ENCODE measurements at places on chromosomes 5 and 9. TPM values are rescaled to one million over a fixed set of nuclear protein-coding genes. Genes with fewer than 3 reads are reported as not detected.

SLC4A9 gene
- not detected for total RNA-seq

ZNG1F gene
- total RNA-seq, result 11.2 TPM

SPATA31D4 gene
- total RNA-seq, result not detected

SPINK7 gene
- total RNA-seq, result not detected

PCDHGA8 gene
- total RNA-seq, result 2.3 TPM

GRM6 gene
- total RNA-seq, result not detected

DNA sequence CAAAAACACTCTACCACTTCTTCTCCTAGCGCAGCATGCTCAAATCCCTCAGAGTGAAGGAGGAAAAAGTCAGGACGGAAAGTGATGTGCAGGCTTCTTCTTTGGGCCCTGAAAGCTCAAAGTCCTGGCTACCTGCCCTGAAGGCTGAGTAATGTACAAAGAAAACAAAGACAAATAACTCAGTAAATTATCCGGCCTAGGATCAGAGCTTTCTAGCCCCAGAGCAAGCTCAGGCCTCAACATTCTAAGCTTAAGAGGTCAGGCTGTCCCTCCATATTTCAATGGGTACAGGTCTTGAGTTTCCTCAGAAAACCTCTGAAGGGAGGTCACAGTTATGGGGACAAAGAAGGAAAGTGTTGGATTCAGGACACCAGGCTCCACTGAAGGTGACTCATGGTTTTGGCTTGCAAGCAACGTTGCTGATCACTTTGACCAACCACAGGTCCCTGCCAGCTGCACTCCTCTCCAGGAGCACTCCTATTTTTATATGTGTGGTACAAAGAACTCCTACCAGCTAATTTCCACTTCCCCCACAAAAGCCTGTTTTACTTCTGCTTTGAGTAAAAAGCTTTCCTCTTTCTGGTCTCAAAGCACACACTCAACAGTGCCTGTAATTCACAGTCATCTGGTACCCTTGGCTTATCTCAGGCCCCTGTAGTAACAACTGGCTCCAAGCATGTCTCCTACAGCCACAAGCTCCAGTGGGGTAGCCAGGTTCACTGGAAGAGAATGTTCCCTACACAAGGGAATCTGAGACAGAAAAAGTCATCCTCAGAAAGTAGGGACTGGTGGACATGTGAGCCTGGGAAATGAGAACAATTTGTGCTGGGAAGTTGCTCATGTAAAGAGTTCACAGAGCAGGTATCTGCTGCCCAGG, 115.7 kb downstream of the UGCG start:
- no peaks in the 10 kb centered on the region for H3K36me3 ChIP-seq
- H3K4me1 ChIP-seq, result peaks cover 10% of the 10 kb centered on the region
- peak overlapping the region; percentile 66 for H3K27ac ChIP-seq
- DNase-seq, result no peak
- H3K4me3 ChIP-seq, result no peak overlapping the region

- H3K36me3 ChIP-seq, result no peaks in the 10 kb centered on the region
- H3K27me3 ChIP-seq, result peaks cover 96% of the 10 kb centered on the region
- no peak overlapping the region for H3K4me3 ChIP-seq
- H3K4me1 ChIP-seq, result peaks cover 16% of the 10 kb centered on the region
- H3K27ac ChIP-seq, result no peak overlapping the region
Measured at GRCh38 chr9:126684965-126685465, 71.3 kb downstream of the LMX1B start.

DNA sequence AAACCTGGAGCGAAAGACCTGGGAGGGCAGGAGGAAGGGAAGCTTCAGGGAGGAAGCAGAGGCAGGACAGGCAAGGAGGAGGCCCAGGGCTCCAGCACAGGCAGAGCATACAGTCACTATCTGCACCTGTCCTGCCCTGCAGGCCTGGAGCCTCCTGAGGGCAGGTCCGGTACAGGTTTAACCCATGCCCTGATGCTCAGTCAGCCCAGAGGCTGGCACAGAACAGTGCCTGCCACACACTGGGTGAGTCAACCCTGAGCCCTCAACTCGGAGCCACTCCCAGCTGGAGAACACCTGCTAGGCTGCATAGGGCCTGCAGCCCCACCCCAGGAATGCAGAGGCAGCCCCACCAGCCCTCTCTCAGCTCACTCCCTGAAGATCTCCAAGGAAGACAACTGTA, 161.5 kb upstream of the PHYKPL start:
- H3K27ac ChIP-seq, result no peak overlapping the region
- H3K4me3 ChIP-seq, result no peak overlapping the region
- H3K36me3 ChIP-seq, result no peaks in the 10 kb centered on the region
- H3K4me1 ChIP-seq, result peaks cover 14% of the 10 kb centered on the region

DNA sequence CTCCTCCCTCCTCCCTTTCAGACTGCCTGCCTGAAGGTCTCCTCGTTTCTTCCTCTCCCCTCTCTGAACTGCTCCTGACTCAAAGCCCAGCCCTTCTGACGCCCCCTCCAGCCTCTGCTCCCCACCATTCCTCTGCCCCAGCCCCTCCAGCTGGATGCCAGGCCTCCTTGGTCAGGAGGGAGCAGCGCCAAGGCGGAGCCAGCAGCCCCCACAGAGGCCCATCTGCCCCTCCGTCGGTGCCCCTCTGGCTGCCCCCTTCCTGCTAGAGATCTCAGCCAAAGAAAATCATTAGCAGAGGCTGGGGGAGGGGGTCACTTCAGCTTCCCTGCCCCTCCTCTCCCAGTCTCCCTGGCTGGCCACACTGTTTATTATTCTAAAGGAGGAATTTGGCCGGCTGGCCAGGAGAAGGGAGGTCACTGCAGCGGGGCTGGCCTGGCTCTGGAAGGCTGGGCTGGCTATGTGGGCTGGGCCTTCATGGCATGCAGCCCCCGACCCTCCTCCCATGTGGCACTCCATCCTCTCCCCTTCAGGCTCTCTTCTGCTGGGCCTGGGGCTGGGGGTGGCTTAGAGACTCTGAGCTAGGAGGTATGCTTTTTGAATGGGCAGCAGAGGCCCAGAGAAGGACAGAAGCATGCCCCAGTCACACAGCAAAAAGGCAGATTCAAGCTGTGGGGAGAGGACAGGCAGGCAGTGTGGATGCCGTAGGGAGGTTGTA, 16.9 kb downstream of the PDGFRB start:
- no peaks in the 10 kb centered on the region for H3K4me1 ChIP-seq
- H3K27ac ChIP-seq, result peak overlapping the region; percentile 83
- no peaks in the 10 kb centered on the region for H3K27me3 ChIP-seq
- no peak overlapping the region for H3K4me3 ChIP-seq
- DNase-seq, result no peak

- H3K4me1 ChIP-seq, result no peaks in the 10 kb centered on the region
- no peaks in the 10 kb centered on the region for H3K27me3 ChIP-seq
- no peak overlapping the region for H3K27ac ChIP-seq
Measured at GRCh38 chr9:103514767-103515166, 519.6 kb downstream of the CYLC2 start.

DNA sequence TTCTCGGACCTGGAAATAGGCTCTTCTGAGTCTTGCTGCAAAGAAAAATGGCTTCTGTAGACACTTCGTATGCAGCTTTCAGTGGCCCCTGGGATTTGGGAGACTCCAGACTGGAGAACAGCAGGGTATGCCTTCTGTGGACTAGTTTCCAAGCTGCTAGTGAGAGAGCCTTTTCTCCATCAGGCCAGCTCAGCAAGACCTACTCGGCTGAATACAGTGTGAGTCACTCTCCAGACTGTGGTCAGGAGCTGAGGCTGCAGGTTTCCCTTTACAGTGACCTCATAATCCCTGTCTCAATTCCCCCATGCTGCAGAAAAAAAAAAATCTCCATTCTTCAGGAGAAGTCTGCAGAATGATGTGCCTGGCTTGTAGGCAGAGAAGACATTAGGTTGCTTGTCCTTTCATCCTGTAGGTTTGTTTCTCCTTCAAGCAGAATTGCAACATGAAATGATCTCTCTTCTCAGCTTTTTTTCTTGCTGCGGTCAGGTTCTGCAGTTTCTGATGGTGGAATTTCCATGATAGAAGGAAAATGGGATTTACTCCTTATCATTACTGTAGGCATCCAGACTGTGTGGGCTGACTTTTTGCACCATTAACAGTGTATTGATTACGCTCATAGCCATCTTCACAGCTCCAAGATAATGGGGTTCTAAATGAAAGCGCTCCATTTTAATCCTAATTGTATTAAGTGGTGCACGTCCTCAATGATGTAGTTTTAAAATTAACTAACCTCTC, 78.3 kb upstream of the TNFSF8 start:
- no peaks in the 10 kb centered on the region for H3K4me1 ChIP-seq
- H3K36me3 ChIP-seq, result no peaks in the 10 kb centered on the region
- DNase-seq, result no peak
- no peaks in the 10 kb centered on the region for H3K27me3 ChIP-seq
- H3K27ac ChIP-seq, result no peak overlapping the region

DNA sequence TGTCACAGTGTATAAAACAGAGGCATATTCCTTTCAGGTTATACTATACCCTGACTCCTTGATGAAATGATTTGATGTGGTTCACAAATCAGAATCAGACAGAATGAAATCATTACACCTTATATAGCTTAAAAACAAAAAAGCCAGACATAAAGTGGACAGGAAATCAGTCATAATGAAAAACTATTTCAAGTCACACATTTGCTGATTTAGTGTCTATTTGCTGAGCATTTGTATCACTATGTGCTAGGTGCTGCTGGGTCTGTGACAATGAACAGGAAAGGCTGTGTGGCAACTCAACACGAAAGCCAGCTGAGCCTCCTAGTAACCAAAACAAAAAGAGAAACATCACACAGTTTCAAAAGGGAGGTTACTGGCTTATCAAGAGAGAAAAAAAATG, 194.0 kb downstream of the EFNA5 start:
- no peaks in the 10 kb centered on the region for H3K4me1 ChIP-seq
- H3K27me3 ChIP-seq, result no peaks in the 10 kb centered on the region
- H3K4me3 ChIP-seq, result no peak overlapping the region
- peak overlapping the region; percentile 17 for H3K27ac ChIP-seq
- H3K36me3 ChIP-seq, result no peaks in the 10 kb centered on the region

DNA sequence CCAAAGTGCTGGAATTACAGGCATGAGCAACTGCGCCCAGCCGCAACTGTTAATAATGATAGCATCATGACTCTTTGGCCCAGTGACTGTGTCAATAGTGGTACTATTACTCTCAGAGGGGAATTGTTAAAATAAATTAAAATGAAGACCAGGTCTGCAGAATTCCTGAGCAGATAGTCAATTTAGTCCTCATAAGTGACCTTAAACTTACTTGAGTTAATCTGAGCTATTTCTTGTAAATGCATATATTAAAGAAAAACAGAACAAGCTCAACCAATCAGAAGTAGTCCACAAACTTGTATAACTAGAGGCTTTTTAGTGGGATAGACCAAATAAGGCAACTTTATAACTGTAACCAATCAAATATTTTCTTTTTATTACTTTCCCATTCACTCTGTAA, 1.7 kb upstream of the RECK start:
- no peak overlapping the region for H3K27ac ChIP-seq
- no peak for DNase-seq
- H3K4me3 ChIP-seq, result no peak overlapping the region
- H3K36me3 ChIP-seq, result no peaks in the 10 kb centered on the region
- H3K27me3 ChIP-seq, result no peaks in the 10 kb centered on the region

GRCh38 chr9:114570742-114571141, 16.8 kb upstream of the ATP6V1G1 start:
- H3K36me3 ChIP-seq, result no peaks in the 10 kb centered on the region
- H3K4me3 ChIP-seq, result no peak overlapping the region
- no peak overlapping the region for H3K27ac ChIP-seq
- DNase-seq, result no peak

GRCh38 chr9:20980832-20981455, 50.5 kb downstream of the HACD4 start:
- peaks cover 4% of the 10 kb centered on the region for H3K4me1 ChIP-seq
- peaks cover 45% of the 10 kb centered on the region for H3K36me3 ChIP-seq
- DNase-seq, result no peak

DNA sequence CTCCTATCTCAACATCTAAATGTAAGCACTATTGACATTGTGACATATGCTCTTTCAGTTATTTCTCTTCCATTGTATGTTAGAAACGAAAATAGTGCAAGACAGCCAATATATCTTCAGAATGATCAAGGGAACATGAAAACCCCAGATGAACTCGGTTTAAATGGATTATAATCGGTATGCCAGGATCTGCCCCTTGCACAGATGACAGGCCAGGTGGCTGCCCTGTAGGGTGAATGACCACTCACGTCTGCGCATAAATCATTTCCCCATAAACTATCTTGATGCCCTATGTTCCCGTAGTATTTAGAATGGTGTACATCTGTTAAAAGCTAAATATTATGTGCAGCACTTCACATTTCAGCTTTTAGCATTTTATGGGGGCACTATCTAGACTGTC, 69.7 kb upstream of the RANBP3L start:
- H3K36me3 ChIP-seq, result no peaks in the 10 kb centered on the region
- H3K4me3 ChIP-seq, result no peak overlapping the region
- no peak for DNase-seq
- H3K4me1 ChIP-seq, result no peaks in the 10 kb centered on the region
- no peaks in the 10 kb centered on the region for H3K27me3 ChIP-seq
- H3K27ac ChIP-seq, result no peak overlapping the region

- no peaks in the 10 kb centered on the region for H3K36me3 ChIP-seq
- DNase-seq, result no peak
- peak overlapping the region; percentile 11 for H3K27ac ChIP-seq
- H3K27me3 ChIP-seq, result no peaks in the 10 kb centered on the region
Measured at GRCh38 chr5:59798862-59799667, 94.5 kb downstream of the PDE4D start.

- H3K36me3 ChIP-seq, result no peaks in the 10 kb centered on the region
- peak; percentile 81 for DNase-seq
- H3K27me3 ChIP-seq, result peaks cover 25% of the 10 kb centered on the region
Measured at GRCh38 chr9:34957492-34958410, at the start of gene PHF24. PHF24 (plus strand) TSS chr9:34958285; CDS start chr9:34971299, 13,014 bp downstream.

GRCh38 chr9:130149031-130149430, 23.2 kb upstream of the NCS1 start:
- H3K27ac ChIP-seq, result no peak overlapping the region
- no peaks in the 10 kb centered on the region for H3K27me3 ChIP-seq
- H3K4me1 ChIP-seq, result no peaks in the 10 kb centered on the region
- no peaks in the 10 kb centered on the region for H3K36me3 ChIP-seq

GRCh38 chr9:130597228-130597627, 17.9 kb downstream of the FUBP3 start:
- no peak for DNase-seq
- H3K4me3 ChIP-seq, result no peak overlapping the region
- H3K36me3 ChIP-seq, result peaks cover 34% of the 10 kb centered on the region
- no peak overlapping the region for H3K27ac ChIP-seq
- no peaks in the 10 kb centered on the region for H3K4me1 ChIP-seq

DNA sequence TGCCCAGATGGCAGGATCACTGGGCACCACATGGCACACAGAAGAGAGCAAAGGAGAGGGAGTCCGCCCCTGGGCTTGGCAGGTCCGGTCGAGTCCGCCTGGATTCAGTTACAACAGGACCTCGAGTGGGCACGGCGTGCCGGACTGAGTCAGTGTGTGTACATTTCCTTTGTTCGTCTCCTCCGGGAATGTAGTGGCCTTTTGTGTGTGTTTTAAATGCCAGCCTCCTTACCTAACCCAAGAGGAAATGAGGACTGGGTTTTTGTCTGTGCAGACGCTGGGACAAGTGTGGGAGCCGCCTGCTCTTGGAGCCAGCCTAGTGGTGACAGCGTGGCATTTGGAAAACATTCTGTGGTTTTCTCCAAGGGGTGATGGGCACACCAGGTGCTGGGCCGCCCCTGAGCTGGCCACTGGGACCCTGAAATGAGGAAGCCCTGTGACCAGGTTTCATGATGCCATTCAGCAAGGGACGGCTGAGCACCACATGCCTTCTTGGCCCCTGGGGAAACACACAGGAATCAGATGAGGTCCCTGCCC, 9.6 kb downstream of the NEK6 start:
- peak; percentile 81 for DNase-seq
- H3K27ac ChIP-seq, result peak overlapping the region; percentile 47
- H3K27me3 ChIP-seq, result no peaks in the 10 kb centered on the region
- H3K4me3 ChIP-seq, result no peak overlapping the region
- H3K4me1 ChIP-seq, result peaks cover 100% of the 10 kb centered on the region

Data from spleen (tissue), 13 donors.